Skin of body (tissue), 3 donors: ENCODE measurements at places on chromosomes 1 and 21. TPM values are rescaled to one million over a fixed set of nuclear protein-coding genes. Genes with fewer than 3 reads are reported as not detected.

Gene GABRD
- total RNA-seq, result 2.2 TPM

GRCh38 chr1:165942927-165943597, 115.6 kb downstream of the UCK2 start:
- DNase-seq, result no peak

DNA sequence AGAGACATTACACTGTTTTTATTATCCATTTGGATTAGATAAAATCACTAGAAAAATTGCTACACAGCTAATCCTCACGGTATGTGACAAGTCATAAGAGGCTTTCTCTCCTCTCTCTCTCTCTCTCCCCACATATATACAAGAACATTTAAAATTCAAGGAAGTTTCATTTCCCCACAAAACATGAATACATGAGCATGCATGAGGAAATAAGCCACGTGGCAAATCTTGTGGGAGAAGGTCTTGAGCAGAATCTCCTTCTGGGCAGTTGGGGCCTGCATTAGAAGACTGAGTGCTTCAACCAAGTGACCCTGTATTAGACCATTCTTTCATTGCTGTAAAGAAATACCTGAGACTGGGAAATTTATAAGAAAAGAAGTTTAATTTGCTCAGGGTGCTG, 1313.1 kb downstream of the MRPL39 start:
- no peak for DNase-seq

DNA sequence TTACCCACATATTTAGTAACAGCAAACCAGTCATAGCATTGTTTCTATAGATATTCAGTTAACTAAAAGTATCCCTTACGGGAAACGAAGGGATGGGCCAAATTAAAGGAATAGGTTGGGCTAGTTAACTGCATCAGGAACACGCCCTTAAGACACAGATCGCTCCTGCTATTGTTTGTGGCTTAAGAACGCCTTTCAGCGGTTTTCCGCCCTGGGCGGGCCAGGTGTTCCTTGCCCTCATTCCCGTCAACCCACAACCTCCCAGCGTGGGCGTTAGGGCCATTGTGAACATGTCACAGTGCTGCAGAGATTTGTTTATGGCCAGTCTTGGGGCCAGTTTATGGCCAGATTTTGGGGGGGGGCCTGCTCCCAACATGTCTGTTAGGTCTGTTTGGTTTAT, 14.7 kb downstream of the TNFRSF18 start:
- DNase-seq, result no peak

Gene EIF4G3
- 39.0 TPM for total RNA-seq

DNA sequence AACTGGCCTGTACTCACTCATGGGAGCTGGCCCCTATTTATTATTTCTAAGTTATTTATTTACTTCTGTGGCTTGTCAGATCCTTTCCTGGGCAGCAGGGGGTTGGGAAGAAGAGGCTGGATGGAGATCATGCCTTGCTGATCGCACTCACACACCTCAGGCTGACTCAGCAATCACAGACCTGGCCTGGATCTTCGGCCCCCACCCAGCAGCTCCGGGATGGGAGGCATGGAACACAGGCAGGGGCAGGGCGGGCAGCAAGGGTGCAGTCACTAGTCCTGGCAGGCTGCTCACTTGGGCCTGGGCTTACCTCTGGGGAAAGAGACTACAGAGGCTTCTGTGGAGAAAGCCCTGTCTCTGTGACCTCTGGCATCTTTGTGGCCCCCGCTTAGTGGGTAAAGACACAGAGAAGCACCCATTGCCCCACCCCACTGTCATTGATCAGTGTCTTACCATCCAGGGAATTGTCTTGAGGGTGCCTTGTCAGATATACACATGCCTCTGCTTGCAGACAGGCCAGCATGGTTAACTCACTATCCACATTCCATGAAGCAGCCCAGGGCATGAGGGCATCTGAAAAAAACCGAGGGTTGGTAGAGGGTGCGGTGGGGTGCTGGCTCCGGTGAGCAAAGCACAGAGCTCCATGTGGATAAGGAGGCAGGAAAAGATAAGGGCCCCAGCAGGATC, 3.7 kb downstream of the ARTN start:
- DNase-seq, result no peak

- no peak for DNase-seq
These were observed 13.6 kb downstream of the IPO9 start for GRCh38 chr1:201842472-201843027.

Gene HSF2BP
- total RNA-seq, result 0.89 TPM

Gene PRKAA2
- total RNA-seq, result 10.6 TPM

DNA sequence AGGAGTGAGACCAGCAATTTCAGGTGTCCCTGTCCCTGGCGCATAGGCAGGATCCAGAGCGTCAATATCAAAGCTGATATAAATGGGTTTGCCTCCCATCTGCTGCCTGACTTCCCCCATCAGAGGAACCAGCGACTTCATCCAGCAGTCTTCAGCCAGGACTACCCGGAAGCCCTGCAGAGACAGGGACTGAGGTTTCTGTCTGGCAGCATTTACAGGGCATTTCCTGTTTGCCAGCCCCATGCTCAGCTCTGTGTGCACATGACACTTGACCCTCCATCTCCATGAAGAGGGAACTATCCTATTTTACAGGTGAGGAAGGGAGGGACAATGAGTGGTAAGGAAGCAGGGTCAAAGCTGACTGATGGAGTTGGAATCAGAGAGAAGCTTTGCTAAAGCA, 7.2 kb downstream of the AGMAT start:
- DNase-seq, result no peak

Gene MIS18A
- 7.0 TPM for total RNA-seq

Gene PNRC2
- 165 TPM for total RNA-seq

Gene OR2L13
- total RNA-seq, result not detected

Gene ACTN2
- 111 TPM for total RNA-seq

DNA sequence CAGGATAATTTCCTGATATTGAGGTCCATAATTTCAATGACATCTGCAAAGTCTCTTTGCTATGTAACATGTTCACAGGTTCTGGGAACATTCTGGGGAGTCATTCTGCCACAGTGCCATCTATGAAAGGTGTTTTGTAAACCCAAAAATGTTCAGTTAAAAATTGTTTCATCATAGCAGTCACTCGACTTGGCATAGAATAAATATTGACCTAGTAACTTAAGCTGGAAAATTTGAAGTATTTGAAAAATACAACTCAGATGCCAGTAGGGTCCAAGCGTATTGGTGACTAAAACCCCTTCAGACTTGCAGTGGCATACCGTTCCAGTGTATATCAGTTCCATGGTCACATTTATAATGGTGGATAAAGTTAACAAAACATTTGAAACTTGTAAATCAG, 6.8 kb downstream of the DESI2 start:
- no peak for DNase-seq

Gene UMODL1
- under 0.01 TPM for total RNA-seq

GRCh38 chr1:208533746-208534598, 289.8 kb upstream of the PLXNA2 start:
- no peak for DNase-seq

GRCh38 chr1:30842697-30843354, 65.7 kb downstream of the SDC3 start:
- peak; percentile 48 for DNase-seq

Gene RGS16
- 7.9 TPM for total RNA-seq

Gene LHX8
- total RNA-seq, result not detected

Gene GLMN
- 16.2 TPM for total RNA-seq

- no peak for DNase-seq
These were observed 140.8 kb downstream of the LHX8 start for GRCh38 chr1:75274920-75275506.

DNA sequence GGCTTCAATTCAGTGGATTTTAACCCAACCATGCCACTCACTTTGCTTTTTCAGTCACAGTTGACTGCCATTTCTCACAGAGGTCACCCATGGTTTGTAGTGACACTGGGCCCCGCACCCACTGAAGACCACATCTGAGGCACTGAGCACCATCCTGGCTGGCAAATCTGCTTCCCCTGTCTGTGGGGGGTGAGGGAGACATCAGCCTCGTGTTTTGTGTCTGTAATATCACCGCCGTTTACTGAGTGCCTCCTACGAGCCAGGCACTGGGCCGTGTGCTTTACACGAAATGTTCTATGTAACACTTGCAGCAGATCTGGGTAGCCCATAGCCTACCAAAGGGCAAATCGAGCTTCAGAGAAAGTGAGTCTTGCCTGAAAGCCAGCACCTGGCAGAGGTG, 161.8 kb downstream of the PGBD5 start:
- DNase-seq, result no peak

Gene TMEM54
- total RNA-seq, result 18.3 TPM

Gene ACKR1
- 8.5 TPM for total RNA-seq
